Pancreas (tissue), 10 donors: ENCODE measurements at places on chromosomes 12 and 14. TPM values are rescaled to one million over a fixed set of nuclear protein-coding genes. Genes with fewer than 3 reads are reported as not detected.

Gene CLEC4A
- not detected for total RNA-seq

Gene SERPINA9
- not detected for total RNA-seq

Gene DAO
- not detected for total RNA-seq

Gene CKAP4
- total RNA-seq = 19.8 TPM

Gene PMEL
- total RNA-seq = 2.4 TPM

Gene OR4E2
- not detected for total RNA-seq

Gene HELB
- 2.5 TPM for total RNA-seq

Gene AMN
- 1.5 TPM for total RNA-seq

Gene PPM1A
- 23.1 TPM for total RNA-seq

Gene RASSF3
- total RNA-seq = 22.9 TPM

DNA sequence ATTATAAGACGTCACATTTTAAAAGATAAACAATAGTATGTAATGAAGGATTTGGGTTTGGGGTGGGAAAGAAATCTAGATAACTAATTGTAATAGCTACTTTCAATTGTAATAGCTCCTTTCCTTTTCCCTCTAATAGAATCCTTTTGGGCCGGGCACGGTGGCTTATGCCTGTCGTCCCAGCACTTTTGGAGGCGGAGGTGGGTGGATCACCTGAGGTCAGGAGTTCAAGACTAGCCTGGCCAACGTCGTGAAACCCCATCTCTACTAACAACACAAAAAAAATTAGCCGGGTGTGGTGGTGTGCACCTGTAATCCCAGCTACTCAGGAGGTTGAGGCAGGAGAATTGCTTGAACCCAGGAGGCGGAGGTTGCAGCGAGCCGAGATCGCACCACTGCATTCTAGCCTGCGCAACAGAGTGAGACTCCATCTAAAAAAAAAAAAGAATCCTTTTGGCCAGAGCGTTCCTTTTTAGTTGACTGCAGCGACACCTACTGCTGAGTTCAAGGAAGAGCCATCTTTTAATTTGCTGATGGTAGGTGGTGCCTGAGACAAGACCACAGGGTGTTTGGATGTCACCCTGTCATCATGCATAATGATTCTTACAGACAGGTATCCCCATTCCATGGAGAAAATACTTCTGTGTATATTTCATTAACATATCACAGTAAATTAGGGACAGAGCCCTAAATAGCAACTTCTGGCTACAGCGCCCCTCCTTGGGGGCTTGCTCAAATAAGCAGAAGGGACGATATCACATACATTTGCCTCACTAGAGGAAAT, 79.5 kb downstream of the ARMH4 start:
- DNase-seq = peak; percentile 60

- DNase-seq = peak; percentile 26
Measured at GRCh38 chr14:103130017-103130764, 6.9 kb downstream of the TNFAIP2 start.

DNA sequence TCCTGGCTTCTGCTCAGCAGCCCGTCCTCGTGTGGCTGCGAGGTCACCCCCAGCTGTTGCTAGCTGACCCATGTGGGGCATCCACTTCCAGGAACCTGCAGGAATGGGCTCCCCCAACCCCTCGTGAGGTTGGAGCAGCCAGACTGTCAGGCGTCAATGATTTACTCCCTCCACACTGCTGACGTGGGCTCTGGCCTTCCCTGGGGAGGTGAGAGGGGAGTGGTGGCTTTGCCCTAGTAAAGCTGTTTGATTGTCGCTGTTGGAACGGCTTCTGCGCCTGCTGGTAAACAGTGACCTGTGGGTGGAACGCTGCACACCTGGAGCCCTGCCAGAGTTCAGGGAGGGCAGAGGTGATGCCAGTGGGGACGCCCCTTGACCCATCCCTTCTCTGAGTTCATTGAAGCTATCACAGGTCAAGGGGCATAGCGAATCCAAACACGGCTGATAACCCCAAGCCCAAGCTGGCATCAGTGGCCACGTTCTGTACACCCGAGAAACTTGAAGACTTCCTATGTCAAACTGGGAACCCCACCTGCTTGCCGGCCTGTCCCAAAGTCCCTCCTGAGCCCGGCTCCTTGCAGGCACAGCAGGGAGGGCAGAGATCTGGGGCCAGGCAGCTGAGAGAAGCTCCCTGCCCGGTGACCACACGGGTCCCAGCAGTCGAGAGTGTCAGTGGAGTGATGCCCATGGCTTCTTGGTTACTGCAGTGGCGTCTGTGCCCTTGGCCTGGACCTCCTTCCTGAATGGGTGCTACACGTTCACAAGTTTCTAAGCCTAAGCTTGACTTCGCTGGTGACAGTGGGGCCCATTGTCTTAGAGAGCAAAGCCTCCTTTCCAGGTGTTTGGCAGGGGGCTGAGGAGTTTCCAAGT, 2.7 kb downstream of the ASPG start:
- DNase-seq = peak; percentile 42

DNA sequence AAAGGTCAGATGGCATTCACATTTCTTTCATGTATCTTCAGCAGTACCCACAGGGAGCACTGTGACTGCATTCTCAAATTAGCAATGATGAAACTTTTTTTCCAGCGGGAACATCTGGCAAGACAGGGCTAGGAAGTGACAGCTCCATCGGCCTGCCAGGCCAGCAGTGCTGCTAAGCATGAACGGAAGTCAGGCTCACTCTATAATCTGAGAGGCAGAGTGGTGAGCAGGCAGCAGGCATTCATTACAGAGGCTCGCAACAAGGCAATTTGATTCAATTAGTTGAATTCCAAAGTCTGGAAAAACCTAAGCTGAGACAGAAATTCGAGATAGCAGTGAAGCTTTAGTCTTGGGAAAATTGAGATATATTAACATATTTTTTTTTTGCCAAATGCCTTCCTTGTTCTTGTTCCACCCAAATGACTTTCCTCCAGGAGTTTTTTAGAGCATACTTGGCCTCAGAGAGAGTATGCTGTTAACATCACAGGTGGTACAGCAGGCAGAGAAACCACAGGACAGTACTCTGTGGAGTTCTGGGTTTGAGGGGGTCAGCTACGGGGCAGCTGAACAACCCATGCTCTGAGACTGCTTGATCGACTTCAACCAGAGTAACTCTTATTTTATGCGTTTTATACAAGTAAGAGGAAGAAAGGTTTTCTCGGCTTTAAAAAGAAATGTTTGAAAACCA, 414.9 kb downstream of the APAF1 start:
- peak; percentile 2 for DNase-seq

GRCh38 chr12:128613837-128614590, 209.7 kb downstream of the SLC15A4 start:
- no peak for DNase-seq

DNA sequence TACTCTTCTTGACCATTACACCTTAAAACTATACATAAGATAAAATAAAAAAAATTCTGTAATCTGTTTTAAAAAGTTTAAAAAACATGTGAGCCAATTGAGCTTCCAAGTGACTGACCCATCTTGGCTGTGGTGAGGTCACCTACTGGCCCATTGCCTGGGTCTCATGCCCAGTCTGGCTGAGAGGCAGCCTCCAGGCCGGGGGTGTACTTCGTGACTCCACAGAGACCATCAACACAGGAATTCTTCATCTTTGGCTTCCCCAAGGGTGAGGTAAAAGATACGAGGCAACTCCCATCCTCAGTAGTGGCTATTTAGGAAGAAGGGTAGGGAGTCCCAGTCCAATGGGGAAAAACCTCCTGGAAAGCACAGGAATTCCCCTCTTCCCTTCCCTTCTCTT, 113.2 kb downstream of the APAF1 start:
- no peak for DNase-seq

- DNase-seq = no peak
Measured at GRCh38 chr12:40335991-40336390, 111.2 kb downstream of the LRRK2 start.

DNA sequence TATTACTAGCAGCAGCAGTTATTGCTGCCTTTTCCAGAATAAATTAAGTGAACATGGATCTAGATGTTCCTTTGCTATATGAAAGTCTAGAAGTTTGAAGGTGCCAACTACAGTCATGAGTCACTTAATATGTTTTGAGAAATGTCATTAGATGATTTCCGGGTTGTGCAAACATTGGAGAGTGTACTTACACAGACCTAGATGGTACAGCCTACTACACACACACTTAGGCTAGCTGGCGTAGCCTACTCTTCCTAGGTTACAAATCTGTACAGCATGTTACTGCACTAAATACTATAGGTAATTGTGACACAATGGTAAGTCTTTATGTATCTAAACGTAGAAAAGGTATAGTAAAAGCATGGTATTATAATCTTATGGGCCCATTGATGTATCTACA, 368.1 kb downstream of the PDZRN4 start:
- DNase-seq = no peak

- DNase-seq = no peak
Measured at GRCh38 chr14:29654901-29655550, 272.6 kb downstream of the PRKD1 start.

- no peak for DNase-seq
Measured at GRCh38 chr12:130083002-130083401, 79.3 kb upstream of the FZD10 start.

- DNase-seq = no peak
Measured at GRCh38 chr12:59298296-59298695, 297.5 kb upstream of the SLC16A7 start.

GRCh38 chr14:95482627-95483308, 33.7 kb downstream of the SYNE3 start:
- no peak for DNase-seq

GRCh38 chr14:105018414-105018813, 2.5 kb downstream of the CDCA4 start:
- DNase-seq = no peak

- DNase-seq = peak; percentile 69
Measured at GRCh38 chr12:125187148-125187745, 122.0 kb downstream of the AACS start.

GRCh38 chr12:122036153-122036552, 14.5 kb downstream of the BCL7A start:
- no peak for DNase-seq

DNA sequence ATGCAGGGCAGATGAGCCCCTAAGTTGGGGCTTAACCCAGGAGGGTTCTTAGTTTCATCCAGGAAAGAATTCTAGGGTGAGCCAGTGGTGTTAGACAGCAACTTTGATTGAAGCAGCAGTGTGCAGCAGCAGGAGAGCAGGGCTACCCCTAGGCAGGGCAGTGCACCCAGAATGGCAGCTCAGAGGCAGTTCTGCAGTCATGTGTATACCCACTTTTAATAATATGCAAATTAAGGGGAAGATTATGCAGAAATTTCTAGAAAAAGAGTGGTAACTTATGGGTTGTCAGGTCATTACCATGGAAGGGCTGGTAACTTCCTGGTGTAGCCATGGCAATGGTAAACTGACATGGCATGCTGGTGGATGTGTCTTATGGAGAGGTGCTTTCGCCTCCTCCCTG, 297.5 kb downstream of the PCNX1 start:
- DNase-seq = no peak

DNA sequence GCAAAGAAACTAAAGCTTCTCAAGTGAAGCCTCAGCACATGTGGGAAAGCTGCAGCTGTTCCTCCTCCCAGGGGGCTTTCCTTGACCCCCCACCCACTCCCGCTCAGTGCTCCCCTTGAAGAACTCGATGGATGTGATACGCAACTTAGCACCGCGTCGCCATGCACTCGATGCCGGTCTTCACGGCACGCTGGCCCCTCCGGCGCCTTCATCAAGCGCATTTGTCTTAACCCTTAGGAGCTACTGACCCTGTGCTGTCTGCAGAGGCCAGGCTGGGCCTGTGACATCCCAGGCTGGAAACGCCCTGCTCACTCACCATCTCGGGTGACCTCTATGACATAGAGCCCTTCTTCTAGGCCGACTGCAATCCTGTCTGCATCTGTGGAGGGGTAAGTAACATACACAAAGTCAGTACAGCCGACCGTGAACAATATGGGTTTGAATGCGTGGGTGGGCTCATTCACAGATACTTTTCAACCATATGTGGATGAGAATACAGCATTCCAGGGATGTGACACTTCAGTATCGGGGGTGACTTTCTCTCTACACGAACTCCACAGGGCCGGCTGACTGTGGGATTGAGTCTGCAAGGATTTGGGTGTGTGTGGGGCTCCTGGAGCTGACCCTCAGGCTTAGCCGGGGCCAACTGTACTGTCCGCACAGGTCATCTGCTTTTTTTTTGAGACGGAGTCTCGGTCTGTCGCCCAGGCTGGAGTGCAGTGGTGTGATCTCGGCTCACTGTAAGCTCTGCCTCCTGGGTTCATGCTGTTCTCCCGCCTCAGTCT, 23.1 kb downstream of the AMN start:
- no peak for DNase-seq

- no peak for DNase-seq
Measured at GRCh38 chr12:84636801-84637290, 275.8 kb downstream of the SLC6A15 start.

GRCh38 chr12:92370828-92371227, 225.2 kb upstream of the BTG1 start:
- no peak for DNase-seq

GRCh38 chr12:108305520-108305919, 33.6 kb downstream of the CMKLR1 start:
- no peak for DNase-seq

DNA sequence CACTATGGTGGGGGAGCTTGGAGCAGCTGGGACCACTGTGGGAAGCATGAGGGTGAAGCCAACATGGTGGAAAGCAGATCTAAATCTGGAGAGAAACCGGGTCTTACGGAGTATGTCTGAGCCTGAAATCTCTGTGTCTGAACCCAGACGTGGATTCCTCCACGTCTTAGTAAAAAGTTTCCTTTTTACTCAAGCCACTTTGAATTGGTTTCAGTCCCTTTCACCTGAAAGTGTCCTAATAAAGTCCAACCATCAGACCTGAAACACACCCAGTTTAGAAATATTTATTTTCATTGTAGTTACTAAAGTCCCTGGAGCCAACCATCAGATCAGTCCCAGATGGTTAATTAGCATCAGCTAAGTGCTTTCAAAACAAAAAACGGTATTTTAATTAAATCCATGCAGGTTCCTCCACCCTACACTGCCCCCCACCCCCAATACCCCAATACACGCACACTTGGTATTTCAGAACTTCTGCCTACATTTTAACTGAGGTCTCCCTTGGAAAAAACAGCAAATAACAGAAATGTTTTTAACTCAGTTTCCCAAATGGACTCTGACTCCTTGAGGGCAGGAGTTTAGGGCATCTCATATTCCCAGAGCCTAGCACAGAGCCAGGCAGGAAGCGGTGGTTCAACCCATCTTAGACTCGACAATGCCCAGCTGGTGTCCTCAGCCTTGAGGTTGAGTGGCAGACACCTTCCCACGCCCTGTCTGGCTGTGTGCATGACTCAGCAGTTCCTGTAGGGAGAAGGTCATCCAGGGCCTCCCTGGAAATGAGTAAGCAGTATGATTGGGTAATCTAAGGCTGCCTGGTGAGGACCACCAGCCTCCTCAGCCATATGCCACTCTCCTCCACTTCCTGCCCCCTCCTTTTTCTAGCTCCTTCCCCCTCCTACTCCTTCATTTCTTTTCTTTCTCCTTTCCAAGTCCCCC, 175.8 kb downstream of the TTC8 start:
- peak; percentile 16 for DNase-seq

DNA sequence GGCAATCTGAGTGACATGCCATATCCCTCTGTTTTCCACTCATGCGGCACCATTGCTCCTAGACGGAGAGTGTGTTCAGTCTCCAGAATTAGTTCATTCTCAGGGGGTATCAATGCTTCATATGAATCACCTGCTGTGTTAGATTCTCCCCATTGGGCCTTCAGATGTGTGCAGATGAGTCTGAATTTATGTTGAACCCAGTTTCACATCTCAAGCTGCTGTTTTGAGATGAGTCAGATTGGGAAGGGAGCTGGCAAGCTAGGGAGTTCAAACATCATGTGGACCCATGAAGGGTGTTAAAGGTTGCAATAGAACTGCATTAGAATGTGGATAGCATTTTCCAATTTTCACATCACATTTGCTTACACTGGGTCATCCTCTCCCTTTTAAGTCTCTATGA, 46.9 kb upstream of the KCNA1 start:
- DNase-seq = no peak

GRCh38 chr12:57210926-57211692, 5.5 kb upstream of the NXPH4 start:
- no peak for DNase-seq

- no peak for DNase-seq
Measured at GRCh38 chr14:100678469-100678828, 48.2 kb upstream of the DLK1 start.
